BE2C (cell line): ENCODE measurements at places on chromosomes 7 and 10.

DNA sequence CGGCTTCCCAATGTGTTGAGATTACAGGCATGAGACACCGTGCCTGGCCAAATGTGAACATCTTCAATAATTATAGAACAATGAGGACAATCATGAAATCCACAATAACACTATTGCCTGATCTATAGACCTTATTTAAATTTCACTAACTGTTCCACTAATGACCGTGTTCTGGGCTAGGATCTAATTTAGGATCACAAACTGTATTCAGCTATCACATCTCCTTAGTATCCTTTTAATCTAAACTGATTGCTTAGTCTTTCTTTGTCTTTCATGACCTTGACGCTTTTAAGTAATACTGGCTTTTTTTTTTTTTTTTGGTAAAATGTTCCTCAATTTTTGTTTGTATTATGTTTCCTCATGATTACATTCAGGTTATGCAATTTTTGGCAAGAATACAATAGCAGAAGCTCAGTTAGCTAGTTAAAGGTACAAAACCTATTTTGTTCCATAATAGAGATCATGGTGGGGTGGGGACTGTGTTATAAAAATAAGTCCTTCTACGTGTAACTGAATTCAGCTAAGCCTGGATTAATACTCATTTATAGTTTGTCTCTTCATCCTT is 158.4 kb downstream of the AOAH start:
- no peak for DNase-seq

DNA sequence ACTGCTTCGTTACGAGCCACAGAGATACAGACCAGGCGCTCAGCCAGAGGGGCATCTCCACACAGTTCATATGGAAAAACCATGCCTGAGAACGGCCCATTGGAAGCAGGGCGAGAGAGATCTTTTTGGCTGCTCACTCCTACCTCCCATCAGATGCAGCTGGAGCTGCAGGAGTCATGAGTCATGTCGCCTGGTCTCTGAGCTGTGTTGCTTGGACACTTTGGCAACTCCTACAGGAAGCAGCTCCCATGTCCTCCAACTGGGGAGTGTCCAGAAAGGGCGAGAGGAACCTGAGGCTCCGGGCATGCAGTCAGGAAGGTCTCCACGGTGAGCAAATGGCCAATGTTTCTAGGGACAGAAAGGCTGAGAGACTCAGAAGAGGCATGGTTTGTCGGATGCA is 24.9 kb downstream of the INSIG1 start:
- no peak for DNase-seq

DNA sequence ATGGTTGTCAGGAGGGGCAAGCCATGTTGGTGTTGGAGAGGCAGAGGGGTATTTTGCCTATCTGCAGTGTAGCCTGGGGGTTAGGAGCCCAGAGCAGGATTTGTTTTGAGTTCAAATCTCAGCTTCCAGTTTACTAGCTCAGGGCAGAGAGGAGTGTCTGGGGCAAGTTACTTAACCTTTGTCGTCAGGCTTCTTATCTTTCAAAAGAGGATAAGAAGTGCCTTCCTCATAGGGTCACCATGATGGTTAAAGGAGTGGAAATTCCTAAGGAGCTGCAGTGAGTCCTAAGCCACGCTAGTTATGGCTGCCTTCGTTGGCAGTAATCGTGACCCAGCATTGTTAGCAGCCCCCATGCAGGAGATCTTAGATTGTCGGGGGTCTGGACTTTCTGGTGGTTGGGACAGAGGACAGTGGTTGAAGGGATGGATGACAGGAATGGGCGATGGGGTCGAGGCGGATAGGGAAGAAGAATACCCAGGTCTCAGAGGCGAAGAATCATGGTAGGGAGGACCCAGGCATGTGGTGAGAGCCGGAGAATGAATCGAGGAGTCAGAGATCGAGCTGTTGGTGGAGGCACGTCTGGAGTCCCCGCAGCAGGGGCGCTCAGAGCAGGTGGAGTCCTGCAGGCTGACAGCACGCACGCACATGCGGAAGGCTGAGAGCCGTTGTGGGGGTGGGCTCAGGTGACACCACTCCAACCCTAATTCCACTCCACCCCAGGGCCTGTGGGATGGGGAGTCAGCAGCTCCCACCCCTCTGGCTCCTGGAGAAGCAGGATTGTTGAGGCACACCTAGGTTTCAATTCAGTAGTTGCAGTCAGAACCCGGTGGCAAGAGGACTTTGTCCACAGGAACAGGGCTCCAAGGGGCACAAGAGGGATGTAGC is 11.6 kb downstream of the ADCK2 start:
- no peak for DNase-seq

DNA sequence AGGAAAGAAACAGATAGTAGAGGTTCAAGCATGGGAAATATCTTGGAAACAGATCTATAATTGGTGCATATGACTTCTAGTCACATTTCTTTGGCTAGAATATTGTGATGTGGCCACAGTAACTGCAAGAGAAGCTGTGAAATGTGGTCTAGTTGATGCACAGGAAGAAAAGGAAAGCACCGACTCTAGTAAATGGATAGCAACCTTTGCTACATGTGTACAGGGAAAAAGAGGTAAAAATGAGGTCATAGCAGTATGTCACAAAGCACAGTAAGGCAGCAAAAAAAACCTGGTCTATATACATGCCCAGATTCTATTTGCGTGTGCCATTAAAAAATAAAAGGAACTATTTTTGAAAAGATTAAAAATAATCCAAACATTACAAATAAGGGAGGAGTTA is 102.6 kb upstream of the LRRN3 start:
- no peak for DNase-seq

DNA sequence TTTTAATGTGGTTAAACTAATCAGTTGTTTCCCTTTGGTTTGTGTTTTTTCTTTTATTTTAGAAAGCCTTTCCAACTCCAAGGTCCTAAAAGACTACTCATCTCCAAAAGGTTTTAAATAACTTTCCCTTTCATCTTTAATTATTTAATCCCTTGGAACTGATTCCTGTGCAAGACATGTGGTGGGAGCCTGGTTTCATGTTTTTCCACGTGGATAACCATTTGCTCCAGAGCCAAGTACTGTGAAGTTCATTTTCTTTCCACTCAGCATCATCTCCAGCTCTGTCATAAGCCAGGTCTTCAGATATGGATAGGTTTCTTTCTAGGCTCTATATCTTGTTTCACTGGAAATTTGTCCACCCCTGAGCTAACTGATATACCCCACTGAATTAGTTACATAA is 16.7 kb downstream of the PPP1R3C start:
- no peak for DNase-seq

DNA sequence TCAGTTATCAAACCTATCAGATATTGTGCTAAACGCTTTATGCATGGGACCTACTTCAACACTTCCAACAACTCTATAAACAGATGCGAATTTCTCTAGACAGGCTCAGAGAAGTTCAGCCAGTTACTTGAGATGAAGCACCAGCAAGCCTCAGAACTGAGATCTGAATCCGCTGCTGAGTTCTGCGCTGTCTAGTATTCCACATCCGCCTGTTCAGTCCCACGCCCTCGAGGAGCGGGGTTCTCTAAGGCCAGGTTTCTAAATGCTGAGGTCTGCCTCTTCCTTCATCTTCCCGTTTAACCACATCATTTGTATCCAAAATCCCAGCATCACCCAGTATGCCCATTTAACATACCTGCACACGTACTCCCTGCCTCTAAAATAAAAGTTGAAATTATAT is 297.8 kb upstream of the ZNF32 start:
- no peak for DNase-seq

DNA sequence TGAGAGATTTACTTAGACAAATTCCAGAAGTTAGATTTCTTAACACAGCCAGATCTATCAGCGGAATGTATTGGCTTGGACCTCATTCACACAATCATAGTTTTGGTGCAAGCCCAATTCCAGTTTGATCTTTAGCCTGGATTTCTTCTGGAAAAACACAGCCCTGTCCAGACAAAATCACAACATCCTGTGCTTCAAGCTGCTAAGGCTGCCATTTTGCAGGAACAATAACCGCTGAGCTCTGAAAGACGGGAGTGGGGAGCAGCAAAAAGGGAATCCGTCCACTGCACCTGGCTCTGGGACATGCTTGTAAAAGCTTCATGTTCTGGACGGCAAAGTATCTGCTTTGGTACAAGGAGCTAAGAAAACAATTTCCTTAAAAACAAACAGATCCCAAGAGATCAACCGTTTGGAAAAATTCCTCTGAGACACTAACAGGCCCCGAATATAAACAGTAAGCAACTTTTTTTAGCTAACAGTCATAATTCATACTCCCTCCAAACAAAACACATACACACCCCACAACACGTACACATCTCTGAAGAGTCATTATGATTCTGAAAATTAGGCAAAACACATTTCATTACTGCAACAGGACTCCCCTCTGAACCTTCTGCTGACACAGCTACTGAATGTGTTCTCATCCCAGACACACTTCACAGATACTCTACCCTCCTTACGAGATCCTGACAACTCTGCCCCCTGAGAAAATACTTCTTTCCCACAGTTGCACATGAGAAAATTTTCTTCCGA is 32.4 kb downstream of the ITIH5 start:
- no peak for DNase-seq

GRCh38 chr7:37510043-37510634 is 61.5 kb upstream of the ELMO1 start:
- no peak for DNase-seq

DNA sequence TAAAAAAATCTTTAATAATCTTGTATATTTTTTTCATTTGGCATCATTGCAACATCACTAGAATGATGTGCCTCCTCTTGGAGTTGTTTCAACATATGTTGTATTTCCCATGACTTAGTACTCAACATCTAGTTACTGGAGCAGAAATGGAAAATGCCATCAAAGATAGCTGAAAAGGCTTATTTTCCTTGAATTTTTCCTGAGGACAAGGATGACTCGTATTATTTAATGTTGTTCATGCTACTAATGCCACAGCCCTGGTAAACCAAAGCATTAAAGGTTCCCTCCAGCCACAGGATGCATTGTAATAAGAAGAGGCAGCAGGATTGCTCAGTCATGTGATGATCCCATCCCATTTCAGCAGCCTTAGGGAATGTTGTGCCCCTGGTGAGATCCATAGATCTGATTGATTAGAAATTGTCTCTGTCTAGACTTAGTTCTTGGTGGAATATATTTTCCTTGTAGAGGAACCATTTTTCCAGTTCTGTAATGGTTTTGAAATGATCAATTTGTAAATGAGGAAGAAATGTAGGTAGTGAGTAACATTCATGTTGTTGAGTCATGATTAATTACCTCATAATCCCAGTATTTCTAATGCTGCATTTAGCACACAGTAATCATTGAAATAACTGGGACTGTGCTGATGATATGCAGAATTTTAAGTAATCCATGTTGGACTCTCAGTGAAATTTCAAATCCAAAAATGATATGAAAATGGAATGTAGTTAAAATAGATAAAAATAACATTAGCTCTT is 91.3 kb upstream of the SMIM30 start:
- no peak for DNase-seq

DNA sequence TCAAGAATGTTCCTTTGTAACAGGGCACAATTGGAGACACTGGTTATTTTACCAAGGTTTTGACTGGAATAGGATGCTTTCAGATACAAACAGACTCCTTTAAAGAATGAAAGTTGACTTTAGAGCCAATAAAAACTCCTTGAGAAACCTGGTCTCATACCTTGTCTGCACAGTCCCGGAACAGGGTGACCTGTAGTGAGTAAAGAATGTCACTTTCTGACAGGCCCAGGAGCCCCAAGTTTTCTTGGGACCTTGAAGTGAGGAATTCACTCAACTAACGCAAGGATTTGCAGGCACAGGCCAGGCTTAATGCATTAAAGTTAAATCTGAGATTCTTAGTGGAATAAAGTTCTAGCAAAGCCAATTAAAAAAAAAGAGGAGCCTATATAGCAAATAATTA is 11.5 kb upstream of the GARS1 start:
- DNase-seq, result no peak

DNA sequence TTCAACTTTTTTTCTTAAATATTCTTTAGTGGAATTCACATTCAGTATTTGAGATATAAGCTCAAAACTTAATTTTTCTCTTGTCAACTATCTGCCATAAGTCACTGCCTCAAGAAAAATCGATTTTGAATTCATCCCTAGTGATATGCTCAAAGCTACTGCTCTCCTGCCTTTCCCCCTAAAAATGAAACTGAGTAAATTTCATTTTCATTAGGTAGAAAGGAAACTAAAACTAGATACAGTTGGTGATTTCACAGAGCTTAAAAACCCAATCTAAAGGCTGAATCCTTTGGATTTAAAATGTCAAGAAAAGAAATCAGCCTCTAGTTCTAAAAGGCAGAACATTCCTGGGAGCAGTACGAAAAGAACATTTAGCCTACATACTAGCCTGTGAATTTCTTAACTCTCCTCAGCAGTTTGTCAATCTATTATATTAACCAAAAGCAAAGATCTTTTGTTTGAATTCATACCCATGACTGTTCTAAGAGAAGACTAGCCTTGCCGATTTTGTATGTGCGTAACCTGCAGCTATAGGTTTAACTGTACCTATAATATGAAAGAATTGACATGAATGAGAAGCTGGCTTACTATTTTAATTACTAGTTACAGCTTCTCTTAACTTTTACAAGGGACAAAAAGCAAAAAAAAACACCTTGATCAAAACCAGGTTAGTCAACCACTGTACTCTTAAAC is 4.9 kb upstream of the FAM53B start:
- no peak for DNase-seq

GRCh38 chr10:56360583-56360966 is 484 bp downstream of the ZWINT start:
- DNase-seq, result no peak

DNA sequence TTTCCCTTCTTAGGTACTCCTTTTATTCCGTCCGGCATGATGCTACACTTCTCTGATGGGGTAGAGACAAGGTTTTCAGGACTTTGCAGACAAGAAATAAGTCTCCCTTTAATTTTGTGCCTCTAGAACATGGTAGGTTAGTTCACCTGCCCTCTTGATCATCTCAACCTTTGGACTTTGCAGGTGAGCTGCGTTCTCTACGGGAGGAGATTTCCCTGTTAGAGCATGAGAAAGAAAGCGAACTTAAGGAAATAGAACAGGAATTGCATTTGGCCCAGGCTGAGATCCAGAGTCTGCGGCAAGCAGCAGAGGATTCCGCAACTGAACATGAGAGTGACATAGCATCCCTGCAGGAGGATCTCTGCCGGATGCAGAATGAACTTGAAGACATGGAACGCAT is 9.2 kb downstream of the CCDC136 start:
- no peak for DNase-seq

DNA sequence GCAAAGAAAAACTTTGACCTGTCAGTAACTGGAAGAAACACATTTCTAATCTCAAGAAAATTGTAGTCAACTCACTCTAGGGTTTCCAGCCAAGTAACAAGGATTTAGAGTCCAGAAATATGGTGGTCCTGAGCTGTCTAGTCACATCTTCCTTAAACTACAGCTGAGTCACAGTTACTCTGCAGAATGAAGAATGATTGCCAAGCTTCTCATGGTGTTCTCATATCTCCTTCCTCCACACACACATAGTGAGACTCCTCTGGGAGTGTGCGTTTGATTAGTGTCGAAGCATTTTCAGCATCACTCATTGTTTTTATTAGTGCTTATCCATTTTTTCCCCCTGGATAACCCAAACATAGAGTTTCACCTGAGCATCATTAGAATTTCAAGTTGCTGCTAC is 93.1 kb upstream of the CXCL12 start:
- DNase-seq, result no peak

DNA sequence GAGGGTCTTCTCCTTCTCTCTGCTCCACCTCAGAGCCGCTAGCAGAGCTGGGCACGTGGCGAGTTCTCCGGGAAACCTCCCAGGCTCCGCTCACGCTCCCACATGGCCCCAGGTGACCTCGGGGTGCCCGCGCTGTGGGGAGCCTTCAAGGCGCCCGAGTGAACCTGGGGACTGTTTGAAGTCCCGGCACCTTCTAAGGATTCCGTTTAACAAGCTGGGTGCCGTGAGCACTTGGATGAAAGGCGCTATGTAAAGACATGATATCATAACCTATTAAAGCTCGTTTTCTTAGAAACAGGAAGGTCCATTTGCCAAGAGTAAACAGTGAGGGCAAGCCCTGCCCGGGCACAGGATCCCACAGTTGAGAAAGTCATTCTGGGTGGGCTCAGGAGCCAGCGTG is 15.8 kb upstream of the MYL10 start:
- no peak for DNase-seq
